ENCODE measurements at places on chromosomes 2 and 18.

GRCh38 chr2:65957454-65957853 lies 477.5 kb upstream of the MEIS1 start:
- DNase-seq = no peak

DNA sequence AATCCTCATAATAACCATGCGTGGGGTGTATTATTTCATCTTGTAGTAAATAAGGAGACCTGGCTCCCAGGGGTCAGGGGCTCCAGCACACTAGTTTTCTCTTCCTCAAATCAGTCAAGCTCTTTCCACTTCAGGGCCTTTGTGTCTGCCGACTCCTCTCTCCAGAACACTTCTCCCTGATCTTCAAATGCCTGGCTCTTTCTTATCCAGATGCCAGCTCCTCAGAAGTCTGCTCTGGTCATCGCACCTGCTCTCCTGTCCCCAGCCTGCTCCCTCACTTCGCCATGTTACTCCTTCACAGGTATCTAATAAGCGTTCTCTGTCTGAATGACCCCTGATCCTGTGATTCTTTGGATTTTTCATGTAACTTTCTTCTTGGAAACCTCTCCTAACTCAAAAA lies 62.0 kb downstream of the GYPC start:
- DNase-seq = no peak

- no peak for DNase-seq
Measured at GRCh38 chr2:159226608-159227385, 59.7 kb downstream of the WDSUB1 start.

DNA sequence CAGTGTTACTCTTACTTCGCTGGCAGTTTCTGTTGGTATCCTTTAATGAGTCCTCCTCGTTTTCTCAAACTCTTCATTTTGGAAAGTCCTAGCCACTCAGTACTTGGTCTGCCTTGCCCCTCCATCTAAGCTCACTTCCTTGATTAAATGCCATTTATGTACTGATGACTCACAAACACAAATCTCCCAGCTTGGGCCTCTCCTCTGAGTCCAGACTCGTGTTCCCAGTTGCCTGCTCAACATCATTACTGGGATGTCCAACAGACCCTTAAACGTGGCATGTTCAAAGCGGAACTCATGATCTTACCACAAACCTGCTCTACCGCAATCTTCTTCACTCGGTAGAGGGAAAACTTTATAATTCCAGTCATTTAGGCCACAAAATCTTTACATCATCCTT lies 13.8 kb upstream of the CCDC68 start:
- no peak for DNase-seq

GRCh38 chr2:44939106-44940048 lies 2.1 kb upstream of the SIX3 start:
- peak; percentile 27 for DNase-seq

- no peak for DNase-seq
Measured at GRCh38 chr2:65489269-65489668, 56.9 kb upstream of the SPRED2 start.

DNA sequence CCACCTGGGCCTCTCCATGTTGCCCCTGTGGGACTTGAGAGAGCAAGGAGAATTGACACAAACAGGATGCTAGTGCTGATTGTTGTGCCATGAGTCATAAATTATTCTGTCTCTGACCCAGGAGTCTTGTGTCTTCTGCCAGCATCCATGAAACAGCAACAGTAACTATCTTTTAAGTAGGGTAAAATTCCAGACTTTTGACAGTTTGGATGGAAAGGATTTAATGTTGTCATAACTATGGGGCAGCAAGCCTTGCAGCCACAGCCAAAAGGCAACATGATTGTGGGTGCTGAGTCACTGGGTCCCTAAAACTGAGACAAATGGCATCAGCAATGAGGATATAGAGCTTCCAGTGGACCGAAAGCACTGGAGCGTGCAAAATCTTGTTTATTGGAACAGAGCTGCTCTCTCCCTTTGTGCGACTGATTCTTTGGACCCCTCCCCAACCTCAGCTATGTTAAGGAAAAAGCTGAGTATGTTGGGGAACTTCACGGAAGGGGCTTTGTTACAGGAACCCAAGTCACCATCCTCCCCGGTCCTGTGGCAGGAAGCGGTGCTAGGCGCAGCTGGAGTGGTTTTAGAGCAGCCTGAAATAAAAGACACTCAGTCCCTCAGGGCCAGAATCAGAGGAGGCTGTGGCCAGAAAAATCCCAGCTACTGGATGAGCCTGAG lies 9.6 kb upstream of the ITPRIPL1 start:
- DNase-seq = no peak

- DNase-seq = no peak
Measured at GRCh38 chr2:118856330-118856977, 9.0 kb upstream of the EN1 start.
